ENCODE measurements at places on chromosomes 3 and 15.

- DNase-seq, result no peak
These were observed 96.0 kb upstream of the PHLDB2 start for GRCh38 chr3:111763001-111763471.

DNA sequence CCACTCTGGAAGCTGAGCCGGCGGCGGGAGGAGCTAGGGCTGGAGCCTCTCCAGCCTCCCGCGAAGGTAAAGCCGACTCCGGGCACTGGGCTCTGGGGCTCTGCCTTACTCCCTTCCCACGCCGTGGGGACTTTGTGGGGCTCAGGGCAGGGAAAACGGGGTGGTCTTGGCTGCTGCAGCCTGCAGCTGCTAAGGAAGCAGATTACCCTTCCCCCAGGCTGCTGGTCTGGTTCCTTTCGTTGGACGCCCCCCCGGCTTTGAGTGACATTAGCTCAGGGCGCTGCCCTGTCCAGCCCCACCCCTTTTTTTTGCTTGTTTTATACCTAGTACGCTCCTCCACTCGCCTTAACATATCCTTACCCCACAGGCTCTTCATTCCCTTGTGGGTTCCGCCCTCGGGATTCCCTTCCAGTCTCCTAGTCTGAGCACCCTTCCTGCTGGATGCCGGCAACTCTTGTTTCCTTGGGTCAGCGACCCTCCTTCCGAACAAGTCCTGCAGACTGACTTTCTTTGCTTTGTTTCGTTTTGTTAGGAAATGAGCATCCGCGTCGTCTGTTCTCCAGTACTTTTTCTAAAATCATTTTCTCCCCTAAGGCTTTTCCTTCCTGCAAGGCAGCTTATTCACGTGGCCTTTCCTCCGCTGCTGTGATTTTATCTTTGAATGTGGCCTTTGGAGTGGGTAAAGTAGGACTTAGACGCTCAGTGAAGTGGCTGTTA lies 551 bp downstream of the DNAJC13 start:
- DNase-seq, result no peak

DNA sequence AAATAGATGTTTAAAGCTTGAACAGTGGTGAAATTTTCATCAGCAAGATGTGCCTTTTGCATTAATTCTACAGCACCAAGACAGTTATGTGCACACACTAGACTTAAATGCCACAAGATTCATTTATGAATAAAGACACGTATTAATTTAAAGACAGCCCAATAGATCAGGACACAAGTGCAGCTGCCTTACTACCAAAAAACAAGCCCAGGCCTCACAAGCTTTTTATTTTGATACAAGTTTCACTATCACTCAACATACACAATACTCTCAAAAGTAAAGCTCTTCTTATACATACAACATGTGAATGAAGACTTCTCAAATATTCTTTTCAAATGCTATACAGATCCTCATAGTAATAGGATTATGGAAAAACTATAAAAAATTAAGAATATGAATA lies 2.4 kb downstream of the ACAP2 start:
- no peak for DNase-seq

GRCh38 chr3:182962166-182962565 lies 18.2 kb downstream of the DCUN1D1 start:
- no peak for DNase-seq

- no peak for DNase-seq
These were observed 88.4 kb upstream of the RPL32 start for GRCh38 chr3:12929801-12930200.

DNA sequence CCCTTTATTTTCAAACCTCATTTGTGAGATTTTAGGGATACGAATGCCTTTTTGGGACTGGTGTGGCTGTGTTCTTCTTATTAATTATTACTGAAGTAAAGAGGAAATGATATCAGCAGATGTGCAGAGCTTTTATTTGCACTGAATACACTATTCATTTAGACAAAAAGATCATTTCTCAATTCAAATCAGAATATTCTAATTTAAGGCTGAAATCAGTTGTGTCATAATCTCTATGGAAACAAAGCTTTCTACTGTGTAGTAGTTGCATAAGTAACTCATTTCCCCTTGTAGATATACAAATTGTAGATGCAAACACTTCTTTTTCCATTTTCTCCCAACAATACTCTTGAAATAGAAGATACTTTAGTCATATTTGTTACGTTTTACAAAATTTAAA lies 56.0 kb downstream of the PDE8A start:
- DNase-seq, result no peak

GRCh38 chr3:71497971-71498444 lies 85.5 kb downstream of the FOXP1 start:
- DNase-seq, result no peak

DNA sequence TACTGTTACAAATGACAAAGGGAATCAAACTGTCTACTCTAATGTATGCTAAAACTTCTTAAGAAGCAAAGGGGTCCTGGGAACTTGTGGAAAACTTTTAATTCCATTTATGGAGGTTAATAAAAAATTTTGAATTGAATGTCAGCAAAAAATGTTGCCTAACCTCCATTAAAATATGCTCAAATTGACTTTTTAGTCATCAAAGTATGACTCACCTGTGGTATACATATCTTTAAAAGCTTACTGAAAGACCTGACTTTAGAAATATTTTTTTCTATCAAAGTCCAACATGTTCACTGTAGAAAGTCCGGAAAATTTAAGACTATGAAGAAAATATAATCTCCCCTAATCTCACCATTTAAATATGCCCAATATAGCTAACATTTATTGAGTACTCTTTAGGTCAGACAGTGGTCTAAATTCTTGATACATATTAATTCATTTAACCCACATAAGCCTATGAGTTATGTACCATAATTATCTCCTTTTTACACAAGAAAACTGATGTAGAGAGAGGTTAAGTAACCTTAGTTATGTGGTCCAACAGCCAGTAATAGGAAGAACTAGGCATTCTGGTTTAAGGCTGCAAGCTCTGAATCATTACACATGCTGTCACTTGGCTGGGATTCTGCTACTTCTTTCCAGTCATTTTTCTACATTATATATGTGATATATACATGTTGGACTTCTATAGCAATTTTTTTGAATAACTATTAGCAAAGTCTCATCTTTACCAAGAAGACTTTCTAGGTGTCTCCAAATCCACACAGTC lies 83.6 kb downstream of the PDZRN3 start:
- DNase-seq, result no peak

- no peak for DNase-seq
These were observed 72.5 kb upstream of the P3H2 start for GRCh38 chr3:190193210-190193609.

DNA sequence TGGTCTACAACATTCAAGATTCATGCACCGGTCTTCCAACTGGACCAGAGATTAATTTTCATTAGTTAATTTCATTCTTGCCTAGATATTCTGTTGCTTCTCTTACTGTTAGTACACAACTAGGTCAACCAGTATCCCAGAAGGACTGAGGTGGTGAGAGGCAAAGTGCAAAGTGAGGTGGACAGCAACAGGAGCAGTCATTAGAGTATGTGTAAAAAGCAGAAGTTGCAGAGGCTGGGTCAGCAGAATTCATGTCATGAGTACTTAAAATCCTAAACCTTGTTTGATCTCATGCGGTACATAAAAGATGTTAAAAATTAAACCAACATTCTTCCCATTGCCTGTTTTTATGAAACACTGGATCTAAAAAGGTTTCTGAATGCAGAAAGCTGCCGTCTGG lies 46.7 kb downstream of the PARP14 start:
- DNase-seq, result no peak

DNA sequence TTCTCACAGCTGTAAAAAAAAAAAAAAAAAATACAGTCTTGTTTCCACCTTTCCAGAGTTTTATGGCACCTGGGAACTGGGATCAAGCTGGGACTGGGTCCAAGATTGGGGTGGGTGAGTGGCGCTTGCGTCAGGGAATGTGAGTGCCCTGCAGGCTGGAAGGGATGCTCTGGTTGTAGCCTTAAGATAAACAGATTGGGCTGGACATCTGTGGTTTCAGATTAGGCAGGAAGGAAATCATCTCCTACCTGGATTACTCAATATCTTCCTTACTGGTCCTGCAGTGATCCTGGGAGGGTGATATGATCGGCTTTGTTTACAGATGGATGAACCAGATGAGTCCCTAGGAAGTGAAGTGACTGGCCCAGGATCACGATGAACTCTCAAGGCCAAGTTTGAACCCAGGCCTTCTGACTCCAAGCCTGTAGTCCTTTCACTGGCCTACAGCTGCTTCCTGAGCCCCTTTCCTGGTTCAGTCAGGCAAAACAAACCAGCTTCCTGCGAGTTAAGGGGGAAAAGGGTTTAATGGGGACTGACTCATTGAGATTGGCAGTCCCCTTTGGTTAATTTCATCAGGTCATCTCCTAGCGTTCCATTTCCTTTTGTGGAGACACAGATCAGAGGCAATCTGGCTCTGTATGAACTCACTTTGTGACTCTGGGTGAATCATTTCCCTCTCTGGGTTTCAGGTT lies 179.8 kb downstream of the THSD4 start:
- DNase-seq, result no peak
